Right atrium auricular region (tissue), 2 donors: ENCODE measurements at places on chromosomes 13 and 19. TPM values are rescaled to one million over a fixed set of nuclear protein-coding genes. Genes with fewer than 3 reads are reported as not detected.

ITGBL1 gene
- 5.4 TPM for total RNA-seq

- no peak overlapping the region for H3K4me3 ChIP-seq
- H3K4me1 ChIP-seq = no peaks in the 10 kb centered on the region
- DNase-seq = peak; percentile 57
- H3K36me3 ChIP-seq = no peaks in the 10 kb centered on the region
- H3K27me3 ChIP-seq = no peaks in the 10 kb centered on the region
- no peak overlapping the region for H3K27ac ChIP-seq
Observed at GRCh38 chr13:110278859-110279258, 28.1 kb downstream of the COL4A1 start.

NUP62 gene
- total RNA-seq = 32.6 TPM

AMER2 gene
- not detected for total RNA-seq
